ENCODE measurements at places on chromosomes 5 and 9. TPM values are rescaled to one million over a fixed set of nuclear protein-coding genes. Genes with fewer than 3 reads are reported as not detected.

CRB2 gene
- not detected for total RNA-seq

PAX5 gene
- not detected for total RNA-seq

IRX2 gene
- 69.0 TPM for total RNA-seq

DNA sequence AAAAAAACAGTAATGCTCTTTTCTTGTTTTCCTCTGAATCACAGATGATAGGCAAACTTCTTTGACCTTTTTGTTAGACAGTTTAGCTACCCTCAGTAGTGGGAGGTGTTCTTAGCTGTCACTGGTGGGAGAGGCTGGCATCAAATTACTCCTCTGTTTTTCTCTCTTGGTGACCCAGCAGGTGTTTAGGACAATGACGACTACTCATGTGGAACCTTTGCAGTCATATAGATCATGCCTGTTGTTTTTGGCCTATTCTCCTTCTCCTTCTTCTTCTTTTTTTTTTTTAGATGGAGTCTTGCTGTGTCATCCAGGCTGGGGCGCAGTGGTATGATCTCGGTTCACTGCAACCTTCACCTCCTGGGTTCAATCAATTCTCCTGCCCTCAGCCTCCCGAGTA, 15.4 kb upstream of the NPR2 start:
- no peak for DNase-seq

- no peak for DNase-seq
Observed at GRCh38 chr5:53330491-53330890, 149.9 kb upstream of the FST start.

C9 gene
- under 0.01 TPM for total RNA-seq

LCN9 gene
- not detected for total RNA-seq

- DNase-seq = no peak
Observed at GRCh38 chr5:35879649-35880048, 23.0 kb downstream of the IL7R start.

SNX30 gene
- 9.8 TPM for total RNA-seq

DNA sequence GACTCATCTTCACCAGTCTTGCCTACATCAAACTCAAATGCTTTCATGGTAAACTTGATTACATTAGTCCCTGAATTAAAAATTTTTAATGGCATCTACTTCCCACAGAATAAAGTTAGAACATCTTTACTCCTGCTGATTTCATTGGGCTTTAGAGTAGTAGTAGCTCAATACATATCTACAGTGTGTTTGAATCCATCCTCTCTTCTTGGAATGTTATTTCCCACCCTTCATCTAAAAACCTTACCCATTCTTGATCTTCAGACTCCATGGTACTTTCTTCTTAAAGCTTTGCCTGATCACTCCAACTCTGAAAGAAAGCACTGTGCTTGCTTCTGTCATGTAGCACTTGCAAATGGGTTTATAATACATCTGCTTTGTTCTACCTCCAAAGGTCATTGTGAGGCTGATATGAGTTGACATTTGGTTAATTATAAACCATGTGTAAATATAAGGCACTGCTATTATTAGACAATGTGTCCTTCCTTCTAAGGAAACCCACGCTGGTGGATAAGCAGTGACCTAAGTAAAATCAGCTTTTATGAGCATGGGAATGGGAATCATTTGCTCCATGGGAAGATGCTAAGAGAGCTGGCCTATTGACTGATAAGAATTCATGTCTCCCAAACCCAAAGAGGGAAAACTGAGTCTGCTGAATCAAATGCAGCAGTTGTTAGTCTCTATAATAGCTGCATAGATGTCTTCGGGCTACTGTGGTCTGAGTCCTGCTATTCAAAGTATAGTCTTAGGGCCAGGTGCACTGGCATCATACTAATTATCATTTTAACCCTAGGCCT, 7.5 kb upstream of the PRLR start:
- DNase-seq = no peak

TNFSF8 gene
- not detected for total RNA-seq

DNA sequence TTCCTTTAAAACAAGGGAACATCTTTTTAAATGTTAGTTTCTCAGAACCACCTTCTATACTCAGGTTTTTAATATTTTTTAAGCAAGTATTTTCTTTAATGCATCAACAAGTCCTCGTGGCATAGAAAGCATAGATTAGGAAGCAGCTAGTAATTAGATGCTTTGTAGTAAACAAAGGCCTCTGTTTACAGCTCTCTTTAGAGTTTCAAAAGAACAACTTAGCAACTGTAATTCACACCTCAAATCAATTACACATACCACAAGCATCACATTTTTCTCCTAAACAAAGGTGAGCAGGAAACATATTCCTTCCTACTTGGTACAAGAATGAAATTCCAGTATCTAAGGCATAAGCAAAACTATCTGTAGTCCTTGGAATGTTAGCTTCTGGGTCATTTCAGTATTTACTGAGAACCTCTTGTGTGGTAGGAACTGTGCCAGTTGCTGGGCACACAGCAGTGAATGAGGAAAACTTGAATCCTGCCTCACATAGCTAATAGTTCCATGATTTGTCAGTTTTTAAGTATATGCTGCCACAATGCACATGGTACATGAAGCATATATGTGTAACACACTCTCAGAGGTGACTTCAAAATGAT, 249.1 kb downstream of the CEMIP2 start:
- DNase-seq = no peak

- no peak for DNase-seq
Observed at GRCh38 chr9:114240647-114241558, 82.0 kb upstream of the ORM1 start.

LOX gene
- 28.0 TPM for total RNA-seq

GRCh38 chr9:86771420-86771819, 175.9 kb downstream of the GAS1 start:
- DNase-seq = no peak
